ENCODE measurements at places on chromosomes 2 and 18.

- peak; percentile 33 for DNase-seq
Measured at GRCh38 chr2:46942143-46942526, 26.5 kb upstream of the MCFD2 start.

GRCh38 chr18:13390711-13391110 is 172.2 kb downstream of the LDLRAD4 start:
- no peak for DNase-seq

- no peak for DNase-seq
Measured at GRCh38 chr18:56161566-56162260, 476.7 kb downstream of the TXNL1 start.

DNA sequence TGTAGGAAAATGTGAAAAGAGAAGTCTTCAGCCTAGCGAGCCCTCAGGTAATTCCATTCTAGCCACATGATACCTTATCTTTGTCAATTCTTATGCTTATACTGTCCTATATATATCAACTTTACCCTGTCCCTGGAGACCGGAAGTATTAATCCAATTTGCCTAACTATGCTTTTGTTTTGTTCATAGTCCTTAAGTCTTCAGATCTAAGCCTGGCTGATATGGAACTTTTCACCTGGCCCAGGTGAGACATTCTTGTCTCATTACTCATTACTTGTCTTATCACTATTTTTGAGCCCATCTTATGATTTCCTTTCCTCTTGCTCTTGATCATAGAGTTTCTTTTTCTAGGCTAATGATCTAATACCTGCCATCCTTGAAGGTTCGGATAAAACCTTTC is 194.1 kb upstream of the FANCL start:
- no peak for DNase-seq

DNA sequence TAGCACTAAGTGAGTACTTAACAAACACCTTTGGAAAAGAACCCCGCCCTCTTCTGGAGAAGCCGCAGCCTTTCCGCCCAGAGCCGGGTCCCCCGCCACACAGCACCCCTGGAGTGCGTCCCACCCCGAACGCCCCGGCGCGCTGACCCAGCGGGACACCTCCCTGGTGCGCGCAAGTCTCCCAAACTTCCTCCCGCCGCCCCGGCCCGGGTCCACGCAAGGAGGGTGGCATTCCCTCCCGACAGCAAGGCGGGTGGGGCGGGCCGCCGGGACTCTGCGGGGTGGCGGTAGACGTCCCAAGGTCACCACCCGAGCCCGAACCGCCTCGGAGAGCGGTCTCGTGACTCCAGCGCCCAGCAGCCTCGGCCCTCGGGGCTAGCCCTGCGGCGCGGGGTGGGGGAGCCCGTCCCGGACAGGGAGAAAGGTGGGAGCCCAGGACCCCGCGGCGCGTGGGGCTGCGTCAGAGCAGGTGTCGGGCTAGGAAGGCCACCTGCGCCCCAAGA is 598 bp downstream of the CCDC93 start:
- peak; percentile 33 for DNase-seq

DNA sequence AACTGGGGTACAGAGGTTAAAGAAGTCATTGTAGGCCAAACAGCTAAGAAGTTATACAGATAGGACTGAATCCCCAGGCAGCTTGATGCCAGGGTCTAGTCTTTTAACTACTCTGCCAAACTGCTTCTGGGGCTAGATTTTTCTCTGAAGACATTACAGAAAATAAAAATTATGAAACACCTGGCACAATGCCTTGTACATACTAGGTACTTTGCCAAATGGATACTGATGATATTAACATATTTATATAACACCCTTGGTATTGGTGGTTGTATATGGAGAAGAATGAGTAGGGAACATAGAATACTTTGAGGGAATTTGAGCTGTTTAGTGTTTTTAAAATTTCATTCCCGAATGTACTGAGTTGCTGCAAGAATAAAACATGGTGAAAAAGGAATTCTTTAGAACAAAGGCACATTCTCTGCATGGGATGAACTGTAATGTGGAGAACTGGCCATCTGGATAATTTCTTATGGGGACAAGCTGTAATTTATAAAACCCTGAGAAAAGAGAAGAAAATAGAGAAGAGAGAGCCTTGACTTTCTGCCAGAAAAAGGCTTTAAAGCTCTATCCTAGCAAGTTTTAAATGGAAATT is 210.9 kb upstream of the TMEM200C start:
- DNase-seq: no peak

GRCh38 chr18:51150113-51150700 is 47.3 kb downstream of the MEX3C start:
- DNase-seq: no peak

GRCh38 chr2:240951045-240951594 is 45.0 kb downstream of the CROCC2 start:
- no peak for DNase-seq

DNA sequence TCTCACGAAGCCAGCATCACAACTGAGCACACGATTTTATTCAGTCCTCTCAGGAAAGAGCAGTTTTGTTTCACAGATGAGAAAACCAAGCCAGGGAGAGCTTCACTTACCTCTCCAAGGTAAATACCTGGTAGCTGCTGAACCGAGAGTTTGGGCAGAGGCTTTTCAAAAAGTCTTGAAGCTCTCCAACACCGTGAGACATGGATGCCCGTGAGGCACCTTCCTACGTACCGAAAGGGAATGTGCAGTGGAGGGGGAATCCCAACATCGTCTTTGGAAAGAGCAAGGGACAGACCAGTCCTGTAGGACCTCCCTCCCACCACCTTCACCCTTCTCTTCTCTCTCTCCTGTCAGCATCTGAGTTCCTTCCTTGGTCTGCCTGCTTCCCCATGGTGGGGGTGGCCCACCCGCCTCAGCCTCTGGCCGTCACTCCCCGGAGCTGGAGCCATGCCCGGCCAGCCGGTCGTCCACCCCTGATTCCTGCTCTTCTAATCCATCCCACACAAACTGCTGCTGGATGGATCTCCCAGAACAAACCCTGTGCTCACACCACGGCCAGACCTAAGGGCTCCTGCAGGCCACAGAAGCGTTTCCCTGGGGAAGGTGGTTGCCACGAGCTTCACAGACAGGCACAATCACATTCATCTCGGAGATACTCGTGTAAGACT is 97.3 kb upstream of the SNTG2 start:
- DNase-seq: no peak

DNA sequence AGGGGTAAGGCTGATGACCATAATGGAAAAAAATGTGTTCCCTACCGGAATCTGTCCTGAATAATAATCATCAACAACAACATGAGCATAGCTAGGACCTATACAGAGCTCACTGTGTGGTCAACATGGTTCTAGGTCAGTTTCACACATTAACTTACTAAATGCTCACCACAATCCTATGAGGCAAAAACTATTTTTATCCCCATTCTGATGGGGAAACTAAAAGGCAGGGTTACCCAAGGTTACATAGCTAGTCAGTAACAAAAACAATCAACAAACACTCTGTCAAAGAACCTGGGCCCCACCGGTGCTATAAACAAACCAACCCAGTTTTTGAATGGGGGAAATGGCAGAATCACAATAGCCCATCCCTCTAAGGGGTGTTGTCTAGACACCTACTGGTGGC is 40.1 kb downstream of the AOX1 start:
- DNase-seq: no peak

DNA sequence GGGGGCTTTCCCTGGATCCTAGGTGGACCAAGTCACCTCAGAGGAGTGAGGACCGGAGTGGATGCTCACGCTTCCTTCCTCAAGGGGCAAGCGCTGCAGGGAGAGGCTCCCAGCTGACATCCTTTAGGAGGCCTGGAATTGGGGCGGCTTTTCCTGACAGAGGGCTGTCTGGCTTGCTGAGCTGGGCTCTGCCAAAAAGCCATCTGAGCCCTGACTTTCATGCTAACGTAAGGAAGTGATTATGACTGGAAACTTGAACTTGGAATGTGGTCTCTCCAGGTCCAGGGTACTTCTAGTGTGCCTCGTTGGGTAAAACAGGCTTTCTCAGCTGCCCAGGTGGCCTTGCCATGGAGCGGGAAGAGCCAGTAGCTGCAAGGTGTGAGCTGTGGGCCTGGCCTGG is 268.3 kb upstream of the SPRED2 start:
- DNase-seq: no peak

- no peak for DNase-seq
Measured at GRCh38 chr18:33472509-33472908, 32.0 kb upstream of the CCDC178 start.

GRCh38 chr18:78542204-78542603 is 437.4 kb upstream of the SALL3 start:
- no peak for DNase-seq

- DNase-seq: no peak
Measured at GRCh38 chr2:217289907-217290280, 430.0 kb upstream of the TNP1 start.

GRCh38 chr18:78822171-78822948 is 157.3 kb upstream of the SALL3 start:
- no peak for DNase-seq

DNA sequence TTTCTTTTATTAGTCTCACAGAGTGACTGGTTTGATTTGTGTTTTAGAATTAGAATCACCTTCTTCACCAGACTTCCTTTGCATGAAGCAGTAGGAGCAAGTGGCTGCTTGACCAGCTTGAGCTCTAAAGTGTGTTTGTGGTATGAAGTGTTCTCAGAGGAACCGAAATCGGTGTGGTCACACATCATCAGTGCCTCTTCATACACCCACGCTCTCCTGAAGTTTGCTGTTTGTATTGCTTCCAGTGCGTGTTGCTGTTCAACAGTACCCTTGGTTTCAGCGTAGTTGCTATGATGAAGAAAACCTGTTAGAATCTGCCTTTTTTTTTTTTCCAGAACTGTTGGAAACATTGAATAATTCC is 77.9 kb downstream of the LIMS1 start:
- DNase-seq: peak; percentile 44

GRCh38 chr2:69214898-69215297 is 172.1 kb downstream of the GFPT1 start:
- DNase-seq: no peak

GRCh38 chr2:26612522-26613240 is 28.5 kb downstream of the CIB4 start:
- DNase-seq: no peak

GRCh38 chr2:74063486-74063885 is 78.8 kb downstream of the TET3 start:
- no peak for DNase-seq

DNA sequence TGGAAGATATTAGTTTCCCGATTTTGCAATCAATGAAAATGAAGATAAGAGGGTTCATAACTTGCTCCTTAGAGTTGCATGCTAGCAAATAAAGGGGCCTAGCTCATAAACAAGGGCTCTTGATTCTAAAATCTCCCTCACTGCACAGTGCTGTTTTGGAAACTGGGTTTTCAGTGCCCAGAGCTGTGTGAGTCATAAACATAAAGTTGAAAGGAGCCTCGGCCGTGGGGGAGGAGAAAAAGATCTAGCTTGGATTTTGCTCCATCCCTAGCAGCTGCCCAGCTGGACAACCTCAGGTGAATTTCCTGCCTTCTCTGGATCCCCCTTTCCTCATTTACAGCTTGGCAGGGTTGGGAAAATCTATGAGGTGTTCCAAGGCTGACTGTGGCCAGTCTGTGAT is 42.5 kb downstream of the LYPD1 start:
- DNase-seq: no peak

DNA sequence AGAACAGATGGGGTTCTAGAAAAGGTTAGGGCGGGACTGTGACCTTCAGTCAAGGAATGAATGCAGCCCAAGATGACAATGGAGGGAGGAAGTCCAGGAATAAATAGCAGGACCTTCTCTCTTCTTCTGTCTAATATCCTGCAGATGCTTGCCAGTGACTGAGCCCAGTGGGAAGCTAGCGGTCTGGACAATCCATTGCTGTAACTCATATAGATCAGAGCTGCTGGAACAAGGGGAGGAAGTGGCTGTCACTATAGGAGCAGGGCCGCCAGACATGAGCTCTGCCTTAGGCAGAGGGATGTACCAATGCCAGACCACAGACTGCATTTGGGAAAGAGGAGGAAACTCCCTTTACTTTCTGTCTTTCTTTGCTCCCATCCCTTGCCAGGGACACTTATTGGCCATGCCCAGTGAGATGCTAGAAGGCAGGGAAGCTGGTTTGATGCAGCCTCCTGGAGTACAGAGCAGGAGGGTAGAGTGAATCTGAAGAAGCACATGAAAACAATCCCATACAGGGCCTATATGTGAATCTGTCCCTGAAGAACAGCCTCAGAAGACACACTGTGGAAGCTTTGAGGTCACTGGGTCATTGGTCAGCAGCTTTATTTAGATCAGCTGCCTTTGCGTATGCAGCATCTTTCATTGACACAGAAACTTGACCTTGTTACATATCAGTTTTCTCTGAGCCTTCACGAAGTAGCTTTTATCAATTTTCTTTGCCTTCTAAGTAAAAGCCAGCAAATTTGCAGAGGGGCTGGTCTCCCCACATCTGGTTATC is 65.4 kb downstream of the CCDC85A start:
- DNase-seq: no peak

GRCh38 chr2:234968631-234969305 is 17.0 kb downstream of the SH3BP4 start:
- DNase-seq: no peak

DNA sequence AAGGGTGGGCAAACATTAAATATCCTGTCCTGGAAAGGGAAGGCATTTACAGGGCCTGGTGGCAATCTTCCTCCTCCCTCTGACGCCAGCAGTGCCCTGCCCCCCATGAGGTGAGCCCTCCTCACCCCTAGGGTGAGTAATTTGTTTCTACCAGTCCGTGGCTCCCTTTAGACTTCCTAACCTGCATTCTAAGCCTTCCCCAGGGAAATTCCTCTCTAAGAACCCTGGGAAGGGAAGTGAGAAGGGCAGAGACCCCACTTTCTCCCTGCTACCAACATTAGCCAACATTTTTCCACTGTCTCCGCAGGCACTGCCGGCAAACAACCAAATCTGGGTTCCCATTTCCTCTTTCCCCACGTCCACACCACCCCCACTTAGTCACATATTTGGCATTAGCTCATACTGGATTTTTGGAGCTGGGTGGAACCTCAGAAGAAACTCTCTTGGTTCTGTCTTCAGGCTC is 69.3 kb downstream of the NRP2 start:
- DNase-seq: no peak

DNA sequence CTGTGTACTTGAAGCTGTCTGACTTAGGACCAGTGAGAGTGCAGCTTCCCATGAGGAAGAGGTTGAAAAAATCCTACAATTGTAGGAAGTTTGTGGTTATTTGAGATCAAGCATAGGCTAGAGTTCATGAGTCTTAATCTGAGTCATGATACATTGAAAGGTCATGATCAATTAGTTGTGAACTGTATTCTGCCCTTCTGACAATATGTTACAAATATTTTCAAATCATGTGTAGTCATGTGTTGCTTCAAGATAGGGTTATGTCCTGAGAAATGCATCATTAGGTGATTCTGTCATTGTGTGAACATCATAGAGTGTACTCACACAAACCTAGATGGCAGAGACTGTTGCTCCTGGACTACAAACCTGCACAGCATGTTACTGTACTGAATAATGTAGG is 68.4 kb upstream of the MFF start:
- no peak for DNase-seq

DNA sequence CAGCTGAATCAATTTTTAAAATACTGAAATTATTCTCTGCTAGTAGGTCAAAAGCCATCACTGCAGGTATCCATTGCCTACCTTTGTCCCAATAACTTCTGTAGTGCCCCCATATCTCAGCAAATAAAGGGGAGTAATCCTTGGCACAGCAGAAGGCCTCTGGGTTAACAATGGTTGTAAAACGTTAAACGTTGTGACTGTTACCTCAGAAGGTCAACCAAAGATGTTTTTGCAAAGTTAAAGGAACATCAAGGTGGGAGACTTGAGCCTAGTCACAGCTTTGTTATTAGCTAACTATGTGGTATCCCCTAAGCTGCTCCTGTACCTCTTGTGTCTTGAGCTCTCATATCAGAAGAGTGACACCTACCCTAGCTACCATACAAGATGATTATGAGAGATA is 60.5 kb downstream of the COX7A2L start:
- no peak for DNase-seq

- no peak for DNase-seq
Measured at GRCh38 chr2:133885847-133886246, 317.6 kb upstream of the NCKAP5 start.

All from GM19239 (cell line).